ENCODE measurements at places on chromosomes 2 and 18. TPM values are rescaled to one million over a fixed set of nuclear protein-coding genes. Genes with fewer than 3 reads are reported as not detected.

GRCh38 chr2:57979158-57979557 lies 67.4 kb upstream of the VRK2 start:
- no peaks in the 10 kb centered on the region for H3K4me1 ChIP-seq
- no peak for DNase-seq
- H3K36me3 ChIP-seq, result no peaks in the 10 kb centered on the region

GRCh38 chr2:187313831-187314230 lies 134.2 kb downstream of the CALCRL start:
- H3K27me3 ChIP-seq, result no peaks in the 10 kb centered on the region
- H3K27ac ChIP-seq, result no peak overlapping the region
- H3K4me1 ChIP-seq, result no peaks in the 10 kb centered on the region

- DNase-seq, result no peak
- H3K27ac ChIP-seq, result peak overlapping the region; percentile 4
- H3K4me1 ChIP-seq, result peaks cover 20% of the 10 kb centered on the region
- no peak overlapping the region for H3K4me3 ChIP-seq
- H3K27me3 ChIP-seq, result no peaks in the 10 kb centered on the region
- no peaks in the 10 kb centered on the region for H3K36me3 ChIP-seq
These were observed 105.0 kb upstream of the STK17B start for GRCh38 chr2:196276421-196276820.

DNA sequence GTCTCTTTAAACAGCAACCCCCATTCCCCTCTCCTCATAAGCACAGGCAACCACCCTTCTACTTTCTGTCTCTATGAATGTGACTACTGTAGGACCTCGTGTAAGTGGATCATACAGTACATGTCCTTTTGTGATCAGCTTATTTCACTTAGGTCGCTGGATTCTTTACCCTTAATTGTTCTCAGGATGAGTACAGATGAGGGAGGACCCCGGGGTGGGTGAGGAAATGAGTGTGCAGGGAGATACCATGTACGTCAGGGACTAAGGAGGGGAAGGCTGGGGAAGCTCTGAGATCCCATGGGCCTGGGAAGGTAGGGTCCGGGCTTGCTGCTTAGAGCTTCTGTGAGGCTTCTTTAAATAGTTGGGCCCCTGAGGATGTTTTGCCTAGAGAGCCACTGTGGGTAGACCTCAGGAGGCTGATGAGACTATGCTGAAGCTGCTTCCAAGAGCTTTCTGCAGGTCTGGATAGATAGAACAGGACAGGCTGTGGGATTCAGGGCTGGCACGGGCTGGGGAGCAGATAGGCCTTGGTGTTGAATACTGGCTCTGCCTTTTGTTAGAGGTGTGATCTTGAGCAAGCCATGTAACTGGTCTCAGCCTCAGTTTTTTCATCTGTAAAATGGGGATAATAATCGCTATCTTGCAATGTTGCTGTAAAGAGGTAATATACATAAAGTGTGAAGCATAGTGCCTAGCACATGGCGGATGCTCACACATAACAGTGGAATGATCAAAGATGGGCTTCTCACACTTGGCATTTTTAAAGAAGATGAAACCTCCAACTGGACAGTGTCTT lies 155.3 kb downstream of the PRKCE start:
- H3K36me3 ChIP-seq, result no peaks in the 10 kb centered on the region
- no peak overlapping the region for H3K4me3 ChIP-seq
- H3K27me3 ChIP-seq, result no peaks in the 10 kb centered on the region
- H3K4me1 ChIP-seq, result no peaks in the 10 kb centered on the region

DNA sequence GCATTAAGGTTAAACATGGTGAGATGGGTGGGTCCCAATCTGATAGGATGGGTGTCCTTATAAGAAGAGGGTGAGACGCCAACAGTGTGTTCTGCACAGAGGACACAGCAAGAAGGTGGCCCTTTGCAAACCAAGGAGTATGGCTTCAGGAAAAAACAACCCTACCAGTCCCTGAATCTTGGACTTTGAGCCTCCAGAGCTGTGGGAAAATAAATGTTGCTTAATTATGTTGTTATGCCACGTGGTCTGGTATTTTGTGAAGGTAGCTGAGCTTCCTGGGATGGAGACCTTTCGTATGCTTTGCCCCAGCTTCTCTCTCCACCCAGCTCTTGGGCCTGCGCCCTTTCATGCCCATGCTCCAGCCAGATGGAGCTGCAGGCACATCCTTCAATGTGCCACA lies 114.2 kb upstream of the EPC2 start:
- no peaks in the 10 kb centered on the region for H3K36me3 ChIP-seq
- no peak overlapping the region for H3K27ac ChIP-seq
- DNase-seq, result no peak
- no peaks in the 10 kb centered on the region for H3K4me1 ChIP-seq
- H3K4me3 ChIP-seq, result no peak overlapping the region

DNA sequence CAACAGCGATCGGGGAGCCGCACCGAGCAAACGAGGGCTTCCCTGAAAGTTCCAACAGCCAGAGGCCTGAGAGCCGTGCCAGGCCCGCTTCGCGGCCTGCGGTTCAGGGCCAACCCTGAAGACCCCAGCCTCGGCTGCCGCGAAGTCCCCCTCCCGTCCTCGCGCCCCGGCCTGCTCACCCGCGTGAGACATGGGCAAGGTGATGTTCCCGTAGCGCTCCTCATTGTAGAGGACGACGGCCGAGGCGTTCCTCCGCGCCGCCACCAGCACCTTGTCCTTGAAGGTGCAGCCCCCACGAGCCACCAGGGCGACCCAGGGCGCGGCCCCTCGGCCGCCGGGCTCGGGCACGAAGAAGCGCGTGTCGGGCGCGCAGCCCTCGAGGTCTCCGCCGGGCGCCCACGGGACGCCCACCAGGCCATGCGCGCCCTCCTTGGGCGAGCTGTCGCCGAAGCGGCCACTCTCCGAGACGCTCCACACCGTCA lies 510 bp downstream of the RNF149 start:
- H3K36me3 ChIP-seq, result no peaks in the 10 kb centered on the region
- H3K4me3 ChIP-seq, result peak overlapping the region; percentile 68
- no peaks in the 10 kb centered on the region for H3K27me3 ChIP-seq
- H3K4me1 ChIP-seq, result peaks cover 18% of the 10 kb centered on the region
- DNase-seq, result peak; percentile 13

GRCh38 chr2:589281-590130 lies 87.7 kb downstream of the TMEM18 start:
- no peak overlapping the region for H3K4me3 ChIP-seq
- no peaks in the 10 kb centered on the region for H3K36me3 ChIP-seq
- H3K27me3 ChIP-seq, result no peaks in the 10 kb centered on the region
- H3K27ac ChIP-seq, result no peak overlapping the region
- H3K4me1 ChIP-seq, result peaks cover 28% of the 10 kb centered on the region

GRCh38 chr2:189515264-189515663 lies 65.3 kb downstream of the SLC40A1 start:
- DNase-seq, result no peak
- no peak overlapping the region for H3K27ac ChIP-seq
- H3K27me3 ChIP-seq, result no peaks in the 10 kb centered on the region
- no peak overlapping the region for H3K4me3 ChIP-seq

GRCh38 chr2:9408641-9409151 lies 14.6 kb downstream of the ITGB1BP1 start:
- peaks cover 10% of the 10 kb centered on the region for H3K4me1 ChIP-seq
- H3K4me3 ChIP-seq, result no peak overlapping the region
- H3K27me3 ChIP-seq, result no peaks in the 10 kb centered on the region

- H3K27ac ChIP-seq, result no peak overlapping the region
- no peaks in the 10 kb centered on the region for H3K27me3 ChIP-seq
- H3K36me3 ChIP-seq, result no peaks in the 10 kb centered on the region
These were observed 180.1 kb upstream of the OSR1 start for GRCh38 chr2:19538411-19538963.

DNA sequence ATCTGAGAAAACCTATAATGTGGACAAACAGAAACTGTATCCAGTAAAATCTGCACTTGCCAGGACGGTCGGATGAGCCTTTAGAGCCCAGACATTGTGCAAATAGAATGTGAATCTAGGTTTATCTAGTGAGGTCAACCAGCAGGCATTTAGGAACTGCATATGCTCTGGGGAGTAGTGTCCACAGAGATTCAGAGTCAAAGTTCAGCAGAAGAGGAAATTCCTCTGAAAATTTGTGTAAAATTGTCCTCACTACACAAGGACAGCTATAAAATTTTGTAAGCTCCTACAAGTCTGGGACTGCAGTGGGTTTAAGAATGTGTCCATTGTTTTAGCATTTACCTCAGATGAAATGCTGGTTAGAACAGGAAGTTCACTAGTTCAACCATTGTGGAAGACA lies 9.8 kb upstream of the NDUFV2 start:
- DNase-seq, result no peak
- no peaks in the 10 kb centered on the region for H3K27me3 ChIP-seq
- no peak overlapping the region for H3K4me3 ChIP-seq

- H3K27me3 ChIP-seq, result no peaks in the 10 kb centered on the region
- H3K4me3 ChIP-seq, result no peak overlapping the region
- DNase-seq, result no peak
- peaks cover 69% of the 10 kb centered on the region for H3K4me1 ChIP-seq
- H3K36me3 ChIP-seq, result no peaks in the 10 kb centered on the region
- H3K27ac ChIP-seq, result peak overlapping the region; percentile 84
These were observed 153.2 kb downstream of the HDAC4 start for GRCh38 chr2:239247401-239248245.

DNA sequence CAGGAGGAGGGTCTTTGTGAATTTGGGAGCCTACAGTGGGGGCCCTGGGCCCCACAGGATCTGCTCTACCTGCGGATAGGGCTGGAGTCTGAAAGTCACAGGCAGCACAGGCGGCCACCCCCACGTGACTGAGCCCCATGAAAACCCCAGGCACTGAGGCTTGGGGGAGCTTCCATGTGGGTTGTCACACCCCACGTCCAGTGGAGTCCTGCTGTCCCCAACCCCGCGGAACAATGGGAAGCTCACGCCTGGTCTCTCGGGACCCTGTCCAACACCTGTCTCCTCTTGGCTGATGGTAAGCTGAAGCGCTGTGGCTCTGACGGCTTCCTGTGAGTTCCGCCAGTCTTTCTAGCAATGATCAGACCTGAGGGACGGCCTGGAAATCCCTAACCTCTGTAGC lies 85.8 kb downstream of the PTGR3 start:
- DNase-seq, result no peak
- no peaks in the 10 kb centered on the region for H3K27me3 ChIP-seq
- no peak overlapping the region for H3K27ac ChIP-seq
- H3K4me1 ChIP-seq, result no peaks in the 10 kb centered on the region

GRCh38 chr2:138012082-138012481 lies 47.8 kb downstream of the HNMT start:
- H3K27ac ChIP-seq, result no peak overlapping the region
- no peak for DNase-seq
- no peaks in the 10 kb centered on the region for H3K27me3 ChIP-seq
- no peak overlapping the region for H3K4me3 ChIP-seq
- H3K4me1 ChIP-seq, result no peaks in the 10 kb centered on the region

GRCh38 chr2:31580321-31581117 lies at the start of gene SRD5A2:
SRD5A2 (minus strand) TSS chr2:31580938; CDS start chr2:31580900, 38 bp downstream.
- H3K4me1 ChIP-seq, result no peaks in the 10 kb centered on the region
- no peak for DNase-seq
- H3K4me3 ChIP-seq, result no peak within 1 kb of the TSS
- no peak within 1 kb of the TSS for H3K27ac ChIP-seq

GRCh38 chr2:63053081-63053888 lies 2.7 kb downstream of the OTX1 start:
- peaks cover 71% of the 10 kb centered on the region for H3K27me3 ChIP-seq
- no peak overlapping the region for H3K4me3 ChIP-seq
- H3K36me3 ChIP-seq, result no peaks in the 10 kb centered on the region
- no peak overlapping the region for H3K27ac ChIP-seq
- peaks cover 21% of the 10 kb centered on the region for H3K4me1 ChIP-seq

Gene OR6B2
- not detected for total RNA-seq

- H3K27me3 ChIP-seq, result no peaks in the 10 kb centered on the region
- H3K27ac ChIP-seq, result no peak overlapping the region
- no peak overlapping the region for H3K4me3 ChIP-seq
- H3K4me1 ChIP-seq, result peaks cover 64% of the 10 kb centered on the region
- no peaks in the 10 kb centered on the region for H3K36me3 ChIP-seq
These were observed 32.3 kb downstream of the DNMT3A start for GRCh38 chr2:25309402-25309801.

Gene ZNF892
- 9.2 TPM for total RNA-seq

Gene NEU2
- not detected for total RNA-seq

GRCh38 chr18:54140641-54141040 lies 83.8 kb downstream of the MBD2 start:
- H3K27ac ChIP-seq, result no peak overlapping the region
- H3K27me3 ChIP-seq, result no peaks in the 10 kb centered on the region
- DNase-seq, result no peak
- H3K4me3 ChIP-seq, result no peak overlapping the region
- no peaks in the 10 kb centered on the region for H3K4me1 ChIP-seq

GRCh38 chr18:12076424-12077140 lies 17.1 kb upstream of the ANKRD62 start:
- peak overlapping the region; percentile 49 for H3K27ac ChIP-seq
- peak; percentile 23 for DNase-seq
- H3K4me3 ChIP-seq, result no peak overlapping the region
- no peaks in the 10 kb centered on the region for H3K36me3 ChIP-seq
- peaks cover 14% of the 10 kb centered on the region for H3K4me1 ChIP-seq
- H3K27me3 ChIP-seq, result no peaks in the 10 kb centered on the region

- no peak overlapping the region for H3K4me3 ChIP-seq
- no peak for DNase-seq
- H3K27me3 ChIP-seq, result no peaks in the 10 kb centered on the region
- H3K27ac ChIP-seq, result no peak overlapping the region
These were observed 21.1 kb downstream of the CARF start for GRCh38 chr2:202933139-202933510.

DNA sequence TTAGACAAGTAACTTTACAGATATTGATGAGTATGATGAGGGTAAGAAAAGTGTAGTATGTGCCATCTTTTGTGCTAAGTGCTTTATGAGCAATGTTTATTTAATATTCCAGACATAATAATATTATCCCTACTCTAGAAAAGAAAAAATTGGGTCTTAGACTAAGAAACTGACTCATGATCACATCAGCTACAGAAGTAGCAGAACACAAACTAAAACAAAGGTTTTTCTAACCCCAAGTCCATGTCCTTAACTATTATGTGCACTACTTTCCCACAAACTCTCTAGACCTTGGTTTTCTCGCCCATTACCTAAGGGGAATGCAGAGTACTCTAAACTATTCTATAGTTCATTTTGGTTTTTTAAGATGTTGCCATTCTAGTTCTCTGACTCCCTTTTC lies 64.5 kb downstream of the BAZ2B start:
- H3K27me3 ChIP-seq, result no peaks in the 10 kb centered on the region
- H3K27ac ChIP-seq, result no peak overlapping the region
- no peak for DNase-seq
- H3K4me1 ChIP-seq, result no peaks in the 10 kb centered on the region
- H3K36me3 ChIP-seq, result no peaks in the 10 kb centered on the region

- DNase-seq, result no peak
- peaks cover 15% of the 10 kb centered on the region for H3K4me1 ChIP-seq
- H3K36me3 ChIP-seq, result no peaks in the 10 kb centered on the region
These were observed 171.6 kb downstream of the IKZF2 start for GRCh38 chr2:212979799-212980198.

DNA sequence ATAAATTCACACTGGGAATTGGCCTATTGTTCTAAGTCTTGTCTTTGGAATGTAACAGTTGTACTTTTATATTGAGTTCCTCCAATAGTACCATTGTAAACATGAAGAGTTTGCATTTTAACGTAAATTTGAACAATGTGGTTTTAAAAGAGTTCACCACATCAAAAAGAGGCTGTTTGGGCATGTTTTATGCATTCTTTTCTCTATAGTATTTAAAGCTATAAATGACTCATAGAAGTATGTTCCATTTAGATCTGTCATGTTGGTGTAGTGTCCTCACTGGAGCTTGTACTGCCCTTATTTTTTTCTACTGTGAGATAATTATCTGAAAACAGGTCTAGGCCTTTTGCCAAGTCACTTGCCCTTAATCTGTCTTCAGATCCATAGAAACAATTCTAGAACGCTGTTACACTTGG lies 141.9 kb downstream of the RHBDD1 start:
- H3K27ac ChIP-seq, result no peak overlapping the region
- no peaks in the 10 kb centered on the region for H3K4me1 ChIP-seq
- no peak for DNase-seq
- no peak overlapping the region for H3K4me3 ChIP-seq
- H3K36me3 ChIP-seq, result no peaks in the 10 kb centered on the region
- no peaks in the 10 kb centered on the region for H3K27me3 ChIP-seq

Gene FRZB
- 4.8 TPM for total RNA-seq

Gene SERPINB2
- not detected for total RNA-seq

Gene MARCO
- total RNA-seq, result 1.1 TPM
